ENCODE measurements at places on chromosomes 7 and 10.

DNA sequence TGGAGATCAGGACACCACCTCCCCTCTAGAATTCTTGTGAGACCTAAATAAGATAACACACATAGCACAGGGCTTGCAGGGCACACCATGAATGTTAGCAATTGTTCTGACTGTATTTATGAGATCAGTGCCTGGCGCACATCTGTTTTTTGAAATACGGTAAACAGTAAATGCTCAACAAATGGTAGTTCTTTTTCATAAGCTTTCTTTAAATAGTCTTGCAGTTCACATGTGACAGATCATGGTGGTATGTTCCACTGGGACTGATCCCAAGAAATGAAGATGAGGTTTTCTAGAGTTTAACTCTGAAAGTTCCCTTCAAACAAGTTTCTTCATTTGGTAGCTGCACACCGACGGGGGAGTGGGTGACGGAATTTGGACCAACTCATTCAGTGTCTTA lies 34.8 kb downstream of the CREB5 start:
- no peak for DNase-seq

GRCh38 chr10:46311501-46311951 lies 24.7 kb downstream of the ANTXRL start:
- DNase-seq = no peak

DNA sequence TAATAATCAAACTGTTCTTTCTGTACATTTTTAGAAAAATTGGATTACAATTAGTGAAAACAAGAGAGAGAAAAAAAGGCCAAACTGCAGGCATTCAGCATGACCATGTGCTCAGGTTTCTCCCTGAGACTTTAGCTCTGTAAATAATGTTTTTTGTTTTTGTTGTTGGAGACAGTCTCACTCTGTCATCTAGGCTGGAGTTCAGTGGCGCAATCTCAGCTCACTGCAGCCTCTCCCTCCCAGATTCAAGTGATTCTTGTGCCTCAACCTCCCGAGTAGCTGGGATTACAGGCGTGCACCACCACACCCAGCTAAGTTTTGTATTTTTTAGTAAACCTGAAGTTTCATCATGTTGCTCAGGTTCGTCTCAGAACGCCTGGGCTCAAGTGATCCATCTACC lies 23.0 kb downstream of the BZW2 start:
- DNase-seq = no peak

DNA sequence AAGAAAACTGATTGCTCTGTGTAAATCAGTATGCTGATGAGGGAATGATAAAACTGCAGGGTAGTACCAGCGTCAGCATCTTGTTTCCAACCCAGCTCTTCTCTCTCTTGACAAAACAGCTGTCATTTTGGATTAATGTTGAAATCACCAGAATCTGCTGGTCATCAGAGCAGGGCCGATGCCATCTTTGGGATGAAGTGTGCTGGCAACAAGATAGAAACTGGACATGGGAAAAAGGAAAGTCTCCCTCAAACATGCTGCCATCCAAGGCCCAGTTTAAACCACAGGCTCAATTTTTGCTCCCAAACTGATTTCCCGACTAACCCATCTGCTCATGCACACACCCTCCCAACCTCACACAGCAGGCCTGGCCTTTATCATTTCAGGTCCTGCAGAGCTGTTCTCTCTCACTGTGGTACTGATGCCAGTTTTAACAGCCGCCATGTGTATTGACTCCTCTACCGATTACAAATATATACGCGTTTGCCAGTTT lies 285.2 kb downstream of the AUTS2 start:
- DNase-seq = no peak

DNA sequence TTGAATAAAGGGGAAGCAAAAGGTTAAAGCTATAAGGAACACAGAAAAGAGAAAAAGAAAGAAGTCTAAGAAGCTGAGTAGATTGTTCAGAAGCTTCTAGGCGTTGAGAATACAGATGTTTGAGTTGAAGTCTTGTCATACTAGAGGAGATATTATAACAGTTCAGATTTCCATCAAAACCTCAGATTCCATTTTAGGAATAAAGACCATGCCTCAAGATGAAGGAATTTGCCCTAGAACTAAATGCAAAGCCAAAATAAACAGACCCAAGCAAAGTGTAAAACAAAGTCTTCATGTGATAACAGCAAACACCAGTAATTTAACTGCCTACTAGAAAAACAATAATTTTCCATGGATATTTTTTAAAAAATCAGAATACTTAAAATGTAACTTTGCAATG lies 476.5 kb upstream of the POT1 start:
- no peak for DNase-seq

GRCh38 chr10:121661451-121661851 lies 63.2 kb upstream of the FGFR2 start:
- no peak for DNase-seq

DNA sequence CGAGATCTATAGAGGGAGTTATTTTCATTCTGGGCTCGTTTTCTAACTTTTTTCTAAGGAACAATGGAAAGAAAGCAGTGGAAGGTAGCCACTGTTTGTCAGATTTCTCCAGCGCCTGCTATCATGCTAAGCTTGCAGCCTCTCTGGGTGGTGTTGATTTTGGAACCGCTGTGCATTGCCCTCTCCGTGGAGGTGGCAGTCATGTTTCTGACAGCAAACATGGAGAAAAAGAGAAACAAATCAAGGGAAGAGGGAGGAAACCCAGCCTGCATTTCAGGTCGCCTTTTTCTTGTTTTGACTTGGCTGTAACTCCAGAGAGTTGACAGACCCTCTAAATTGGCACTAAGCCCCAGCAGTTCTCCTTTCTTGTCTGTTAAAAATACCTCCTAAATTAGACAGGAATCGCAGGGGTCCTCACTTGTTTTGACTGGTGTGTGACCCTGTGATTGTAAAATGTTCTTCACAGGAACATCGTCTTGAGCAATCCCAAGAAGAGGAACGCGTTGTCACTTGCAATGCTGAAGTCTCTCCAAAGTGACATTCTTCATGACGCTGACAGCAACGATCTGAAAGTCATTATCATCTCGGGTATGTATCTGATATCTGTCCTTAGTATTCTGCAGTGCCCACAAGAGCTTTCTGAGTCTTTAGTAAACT lies 4.8 kb downstream of the ECHDC3 start:
- DNase-seq = no peak

DNA sequence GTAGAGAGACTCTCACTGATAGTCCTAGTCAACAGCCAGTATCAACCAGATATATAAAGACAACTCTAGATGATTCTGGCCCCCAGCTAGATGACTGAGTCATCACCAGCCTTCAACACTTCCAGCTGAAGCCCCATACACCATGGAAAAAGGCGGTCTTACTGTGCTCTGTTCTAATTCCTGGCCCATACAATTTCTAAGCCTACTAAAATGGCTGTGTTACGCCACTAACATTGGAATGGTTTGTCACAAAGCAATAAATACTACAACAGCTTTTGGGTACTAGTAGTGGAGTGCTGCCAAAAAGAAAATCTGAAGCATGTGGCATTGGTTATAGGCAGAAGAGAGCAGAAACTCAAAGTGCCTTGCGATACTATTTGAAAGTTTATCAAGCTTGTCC lies 13.0 kb upstream of the TES start:
- DNase-seq = no peak

GRCh38 chr10:69457771-69458237 lies 6.5 kb downstream of the TSPAN15 start:
- no peak for DNase-seq

DNA sequence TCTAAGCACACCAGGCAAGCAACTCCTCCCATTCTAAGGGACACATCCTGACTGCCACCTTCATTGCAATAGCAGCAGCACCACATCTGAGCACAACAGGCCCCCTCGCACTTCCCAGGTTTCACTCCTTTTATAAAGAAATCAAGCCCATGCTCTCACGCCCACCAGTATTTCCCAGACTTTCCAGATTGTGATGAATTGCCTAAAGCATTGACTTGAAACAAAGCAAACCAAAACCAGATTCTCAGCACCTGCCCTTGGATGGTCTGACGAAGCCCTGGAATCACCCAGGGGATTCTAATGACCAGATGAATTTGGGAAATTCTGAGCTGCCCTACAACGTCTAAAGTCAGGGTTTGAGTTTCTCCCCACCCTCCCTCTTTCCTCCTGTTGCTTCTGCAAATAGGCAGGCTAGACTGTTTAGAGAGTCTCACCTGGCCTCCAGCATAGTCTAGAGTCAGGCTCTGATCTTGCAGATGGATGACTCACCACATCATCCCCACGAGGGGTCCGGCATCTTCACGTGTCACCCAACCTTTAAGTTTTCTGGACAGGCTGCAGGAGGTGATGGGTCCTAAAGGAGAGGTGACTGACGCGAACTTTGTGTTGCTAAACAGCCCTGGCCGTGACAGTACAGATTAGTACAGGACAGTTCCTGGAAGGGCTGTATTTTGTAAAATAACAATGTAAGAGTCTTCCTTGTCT lies 198.0 kb downstream of the SKIDA1 start:
- DNase-seq = no peak

- DNase-seq = no peak
Observed at GRCh38 chr10:110547139-110547761, 20.2 kb upstream of the SMC3 start.

- no peak for DNase-seq
Observed at GRCh38 chr10:12333380-12334185, 15.8 kb upstream of the CAMK1D start.

DNA sequence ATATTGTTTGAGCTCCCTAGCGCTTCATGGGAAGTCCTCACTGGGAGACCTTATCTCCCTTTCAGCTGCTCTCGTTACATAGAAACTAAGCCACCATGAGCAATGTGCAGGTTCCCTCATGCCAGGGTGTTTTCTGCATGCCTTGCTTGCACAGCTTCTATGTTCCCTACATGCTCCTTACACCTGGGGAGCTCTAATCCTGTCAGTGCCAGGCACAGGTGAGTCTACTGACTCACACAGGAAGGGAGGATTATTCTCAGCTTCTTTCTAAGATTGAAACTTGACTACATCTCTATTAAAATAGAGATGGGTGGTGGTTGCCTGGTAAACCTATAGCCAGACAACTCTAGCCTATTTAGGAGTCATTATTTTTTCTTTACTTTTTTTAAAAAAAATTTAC lies 375.7 kb upstream of the CDC14C start:
- DNase-seq = no peak

Measured in nephron progenitor cell (in vitro differentiated cells).